Mesenteric fat pad (tissue), 1 donor: ENCODE measurements at places on chromosomes 12 and 14. TPM values are rescaled to one million over a fixed set of nuclear protein-coding genes. Genes with fewer than 3 reads are reported as not detected.

- no peak for DNase-seq
Measured at GRCh38 chr12:32450768-32451167, 51.4 kb downstream of the FGD4 start.

GRCh38 chr14:37318938-37319337, 121.2 kb downstream of the MIPOL1 start:
- no peak for DNase-seq

GRCh38 chr14:105050551-105050897, 14.7 kb downstream of the GPR132 start:
- no peak for DNase-seq

- DNase-seq: no peak
Measured at GRCh38 chr12:51850081-51850964, 1.8 kb upstream of the FIGNL2 start.

DNA sequence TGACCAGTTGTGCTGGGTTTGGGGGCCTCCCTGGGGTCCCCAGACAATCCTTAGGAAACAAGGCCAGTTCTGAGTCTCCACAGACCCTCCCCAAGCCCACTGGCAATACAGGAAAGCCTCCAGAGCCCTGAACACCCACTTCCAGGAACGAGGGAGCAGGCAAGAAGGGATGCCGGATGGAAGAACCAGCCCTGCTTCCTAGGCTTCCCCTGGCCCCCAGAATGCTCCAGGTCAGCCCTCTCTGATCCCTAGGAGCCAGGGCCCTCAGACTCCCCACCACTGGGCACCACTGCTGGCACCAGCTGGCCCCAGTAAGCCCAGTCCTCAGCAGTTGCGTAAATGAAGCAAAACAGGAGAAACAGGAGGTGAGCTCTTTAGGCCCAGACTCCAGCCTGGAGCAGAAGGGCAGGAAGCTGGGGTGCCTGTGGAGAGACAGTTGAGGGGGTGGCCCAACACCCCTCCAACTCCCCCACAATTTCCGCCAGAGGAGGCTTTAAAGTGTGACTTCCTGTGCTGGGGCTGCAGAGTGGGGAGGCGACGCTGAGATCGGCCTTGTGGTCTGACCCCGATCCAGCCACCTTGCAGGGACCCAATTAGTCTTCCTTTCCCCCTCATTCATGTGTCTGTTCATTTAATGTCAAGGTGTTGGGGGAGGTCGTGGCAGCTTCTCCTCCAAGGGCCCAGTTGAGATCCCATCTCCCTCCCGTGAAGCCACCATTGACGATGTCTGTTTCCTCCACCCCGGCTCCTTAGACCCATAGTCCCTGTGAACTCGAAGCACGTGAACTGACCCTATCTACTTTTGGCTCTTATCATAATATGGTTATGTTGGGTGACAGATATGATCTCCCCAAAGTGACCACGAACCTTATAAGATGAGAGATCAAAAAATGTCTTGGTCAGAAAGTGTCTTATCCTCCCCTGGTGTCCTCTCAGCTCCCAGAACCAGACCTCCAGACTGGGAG, 4.7 kb downstream of the TNFRSF1A start:
- DNase-seq: no peak

DNA sequence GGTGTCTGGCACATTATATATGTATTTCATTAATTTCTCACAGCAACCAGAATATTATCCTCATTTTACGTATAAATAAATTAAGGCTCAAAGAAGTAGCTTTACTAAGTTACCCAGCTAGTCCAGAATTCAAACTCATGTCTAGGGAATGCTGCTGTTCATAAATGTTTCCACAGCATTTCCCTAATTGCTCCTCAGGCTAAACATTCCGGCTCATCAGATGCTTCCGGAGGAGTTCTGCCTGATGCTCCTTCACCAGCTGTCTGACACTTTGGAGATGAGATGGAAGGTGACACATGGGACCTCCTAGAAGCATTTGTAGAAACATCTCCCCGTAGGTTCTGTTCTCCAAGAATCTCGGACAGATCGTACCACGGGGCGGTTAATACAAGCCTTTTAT, 12.1 kb downstream of the KRT85 start:
- DNase-seq: peak; percentile 11

- no peak for DNase-seq
Measured at GRCh38 chr14:90756755-90757345, 59.4 kb downstream of the TTC7B start.

DNA sequence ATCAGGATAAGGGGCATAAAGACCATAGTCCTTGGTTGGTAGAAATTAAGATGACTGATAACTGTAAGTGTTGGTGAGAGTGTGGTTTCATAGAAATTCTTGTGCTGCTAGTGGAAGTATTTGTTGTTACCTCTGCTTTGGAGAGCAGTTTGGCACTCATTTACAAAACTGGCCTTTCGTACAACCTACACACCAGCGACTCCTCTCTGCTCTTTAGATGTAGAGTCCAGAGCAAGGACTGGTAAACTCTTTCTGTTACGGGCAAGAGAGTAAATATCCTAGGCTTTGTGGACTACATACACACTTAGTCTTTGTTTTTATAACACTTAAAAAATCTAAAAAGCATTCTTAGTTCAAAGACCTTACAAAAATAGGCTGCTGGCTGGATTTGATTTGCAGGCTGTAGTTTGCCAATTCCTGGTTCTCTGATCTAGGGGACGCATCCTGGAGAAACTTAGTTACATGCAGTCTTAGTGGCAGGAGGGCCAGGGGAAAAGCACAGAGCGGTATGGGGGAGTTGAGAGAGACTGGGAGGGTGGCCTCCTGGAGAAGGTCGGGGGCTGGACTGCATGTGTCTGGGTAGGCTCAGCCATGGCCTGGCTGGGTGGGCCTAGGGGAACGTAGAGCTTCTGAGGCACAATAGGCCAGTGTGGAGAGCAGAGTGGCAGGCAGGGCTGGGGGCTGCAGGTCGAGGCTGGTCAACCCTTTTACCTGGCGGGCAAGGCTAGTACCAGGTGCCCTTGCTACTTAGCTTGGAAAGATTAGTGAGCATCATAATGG, 55.3 kb upstream of the AMN start:
- DNase-seq: peak; percentile 57

DNA sequence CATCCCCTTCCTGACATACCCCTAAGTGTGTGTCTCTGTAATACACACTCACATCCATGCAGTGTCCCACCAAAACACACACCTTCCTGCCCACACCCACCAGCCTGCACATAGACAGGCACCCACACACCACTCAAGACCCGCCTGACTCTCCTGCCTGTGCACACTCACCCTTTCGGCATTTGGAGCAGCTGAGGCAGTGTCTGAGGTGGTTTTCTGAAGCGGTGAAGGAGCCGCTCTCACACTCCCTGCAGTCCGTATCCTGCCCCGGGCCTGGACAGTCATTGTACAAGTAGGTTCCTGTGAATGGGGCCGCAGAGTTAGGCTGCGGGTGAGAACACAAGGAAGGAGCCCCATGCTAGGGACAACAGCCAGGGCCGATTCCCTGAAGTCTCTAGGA, 8.3 kb downstream of the TNFRSF1A start:
- DNase-seq: no peak

DNA sequence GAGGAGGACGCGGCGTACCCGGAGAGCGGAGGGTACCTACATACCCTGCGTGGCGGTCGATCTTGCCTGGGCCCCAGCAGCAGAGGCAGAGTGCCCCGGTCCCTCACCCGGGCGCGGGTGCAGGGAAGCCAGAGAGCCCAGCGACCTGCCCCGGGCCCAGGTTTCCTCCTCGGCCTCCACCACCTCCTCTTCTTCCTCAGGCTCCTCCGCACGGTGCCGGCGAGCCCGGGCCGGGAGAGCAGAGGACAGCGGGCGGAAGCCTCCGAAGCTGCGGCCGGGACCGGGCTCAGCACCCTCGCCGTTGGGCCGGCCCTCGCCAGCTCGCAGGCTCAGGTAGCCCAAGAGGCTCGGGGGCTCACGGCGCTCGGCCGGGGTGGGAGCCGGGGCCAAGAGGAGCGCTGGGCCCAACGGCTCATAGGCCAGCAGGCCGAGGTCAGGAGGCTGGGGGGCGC, 6.6 kb downstream of the ZNF219 start:
- no peak for DNase-seq

DNA sequence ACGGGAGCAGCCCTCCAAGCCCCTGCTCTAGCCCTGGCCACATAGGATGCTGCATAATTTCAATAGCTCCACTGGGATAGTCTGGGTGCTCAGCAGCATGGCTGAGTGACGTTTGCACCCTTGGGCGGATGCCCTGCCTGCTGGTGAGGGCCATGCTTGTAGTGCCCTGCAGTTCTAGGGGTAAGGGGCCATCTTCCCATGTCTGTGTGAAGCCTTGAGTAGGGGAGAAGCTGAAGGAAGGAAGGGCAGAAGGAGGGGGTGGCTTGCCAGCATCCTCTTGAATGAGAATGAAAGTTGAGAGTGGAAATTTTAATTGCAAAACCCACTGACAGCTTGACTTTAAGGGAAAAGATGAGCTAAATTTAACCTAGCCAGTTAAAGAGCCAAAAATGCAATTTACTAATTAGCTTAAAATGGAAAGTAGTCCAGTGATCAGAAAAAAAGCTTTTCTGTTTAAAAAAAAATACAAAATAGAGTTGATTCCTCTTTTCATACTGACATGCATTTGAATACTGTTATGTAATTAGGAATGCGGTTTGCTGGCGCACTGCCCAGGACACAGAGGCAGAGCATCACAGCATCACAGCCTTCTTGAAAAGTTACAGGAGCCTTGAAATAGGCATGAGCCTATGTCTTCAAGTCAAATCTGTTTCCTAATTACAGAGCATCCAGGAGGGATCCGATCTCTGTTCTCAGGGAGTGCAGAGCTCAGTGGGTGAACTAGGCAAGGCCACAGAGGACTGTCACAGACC, 18.5 kb upstream of the EML1 start:
- peak; percentile 76 for DNase-seq

- no peak for DNase-seq
Measured at GRCh38 chr12:127035011-127035879, 1231.7 kb upstream of the TMEM132C start.

DNA sequence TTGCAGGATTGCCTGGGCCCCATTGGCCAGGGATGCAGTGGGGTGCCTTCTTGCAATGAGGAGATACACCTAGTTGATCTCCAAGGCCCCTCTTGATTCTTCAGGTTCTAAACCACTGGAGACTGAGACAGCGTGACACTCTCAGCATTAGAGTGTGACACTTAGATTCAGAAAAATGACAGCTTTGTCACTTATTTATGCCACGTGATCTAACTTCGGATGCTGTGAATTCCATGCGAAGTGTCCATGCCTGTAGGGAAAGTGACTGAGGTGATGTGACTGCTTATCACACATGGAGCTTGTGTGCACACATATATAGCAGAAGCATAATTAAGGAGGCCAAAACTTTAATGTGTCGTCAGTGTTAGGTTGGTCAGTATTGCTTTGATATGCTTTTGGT, 30.4 kb downstream of the FBXW8 start:
- DNase-seq: no peak

DNA sequence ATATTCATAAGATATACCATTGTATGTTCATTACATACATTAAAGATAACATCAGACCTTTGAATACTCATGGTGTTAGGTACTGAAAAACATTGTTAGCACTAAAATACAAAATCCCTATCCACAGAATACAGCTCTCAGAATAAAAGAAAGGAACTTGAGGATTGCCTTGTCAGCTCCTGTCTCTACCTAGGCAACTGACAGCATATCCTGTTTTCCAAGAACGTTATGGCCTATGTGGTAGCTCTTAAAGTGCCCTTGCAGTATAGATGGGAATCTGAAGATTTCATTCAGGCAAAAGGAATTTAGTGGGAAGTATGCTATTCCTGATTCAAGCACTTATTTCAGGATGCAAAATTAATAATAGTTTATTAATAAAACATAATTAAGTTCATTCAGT, 1.8 kb upstream of the PPP1R12A start:
- no peak for DNase-seq

DNA sequence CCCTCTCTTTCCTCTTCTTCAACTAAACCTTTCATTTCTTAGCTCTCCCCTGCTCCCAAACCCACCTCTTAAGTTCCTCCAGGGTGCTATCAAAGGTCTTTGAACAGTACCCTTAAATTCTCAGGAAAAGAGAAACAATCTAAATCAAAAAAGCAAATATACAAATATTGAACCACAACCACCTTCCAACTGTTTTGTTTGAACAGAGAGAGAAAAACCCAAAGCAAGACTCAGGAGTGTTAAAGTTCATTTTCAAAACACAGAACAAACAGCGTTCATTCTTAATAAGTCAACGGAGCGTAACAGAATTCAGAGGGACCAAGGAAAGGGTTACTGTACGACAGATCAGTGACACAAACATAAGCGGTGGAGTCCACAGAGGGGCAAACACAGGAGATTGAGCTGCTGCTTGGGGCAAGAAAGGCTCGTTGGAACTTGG, 73.3 kb downstream of the NDUFA12 start:
- DNase-seq: no peak

DNA sequence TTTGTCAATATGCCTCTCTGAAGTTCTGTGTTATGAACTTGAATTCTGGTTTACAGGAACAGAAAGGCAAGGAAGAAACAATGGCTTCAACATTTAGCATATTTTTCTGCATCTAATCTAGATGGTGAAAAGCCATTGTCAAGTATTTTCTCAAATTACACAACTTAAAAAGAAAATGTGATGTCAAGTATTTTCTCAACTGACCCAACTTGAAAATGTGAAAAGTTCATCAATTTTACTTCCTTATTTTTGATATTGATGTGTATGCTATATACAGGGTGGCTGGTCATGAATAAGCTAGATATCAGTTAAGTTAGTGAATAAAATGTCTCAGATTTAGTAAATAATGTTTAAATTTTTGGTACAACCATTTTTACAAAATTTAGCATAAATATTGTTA, 196.7 kb downstream of the ALX1 start:
- no peak for DNase-seq

- no peak for DNase-seq
Measured at GRCh38 chr14:89078021-89078795, 253.8 kb downstream of the TTC8 start.

- no peak for DNase-seq
Measured at GRCh38 chr12:70032076-70032475, 207.0 kb downstream of the MYRFL start.

DNA sequence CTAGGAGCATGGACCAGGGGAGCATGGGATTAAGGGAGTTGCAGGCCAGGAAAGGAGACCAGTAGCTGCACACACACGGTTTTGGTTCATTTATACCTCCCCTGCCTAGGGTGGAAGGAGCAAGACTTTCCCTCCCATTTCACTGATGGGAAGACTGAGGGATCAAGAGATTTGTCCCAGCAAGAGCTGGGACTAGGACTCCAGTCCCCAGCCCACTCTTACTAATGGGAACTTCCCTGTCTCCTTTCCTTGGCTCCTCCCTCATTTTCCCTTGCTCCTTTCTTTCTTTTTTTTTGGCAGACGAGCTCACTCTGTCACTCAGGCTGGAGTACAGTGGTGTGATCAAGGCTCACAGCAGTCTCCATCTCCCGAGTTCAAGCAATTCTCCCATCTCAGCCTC, 13.0 kb downstream of the SCNN1A start:
- no peak for DNase-seq

The YARS2 gene
- 13.9 TPM for total RNA-seq

The GLIPR1L1 gene
- total RNA-seq: not detected

The HCAR2 gene
- 33.6 TPM for total RNA-seq

The SERPINA9 gene
- total RNA-seq: not detected

The AQP2 gene
- not detected for total RNA-seq

The NGB gene
- not detected for total RNA-seq

The TEP1 gene
- 37.1 TPM for total RNA-seq

The C14orf39 gene
- total RNA-seq: 0.10 TPM

The DPPA3 gene
- not detected for total RNA-seq

The KRT84 gene
- total RNA-seq: not detected
